ENCODE measurements at places on chromosomes 1 and 21.

GRCh38 chr1:13892671-13893325 is 192.8 kb downstream of the PRDM2 start:
- DNase-seq, result no peak

- DNase-seq, result no peak
These were observed 39.1 kb upstream of the TRAPPC10 start for GRCh38 chr21:43972850-43973633.

DNA sequence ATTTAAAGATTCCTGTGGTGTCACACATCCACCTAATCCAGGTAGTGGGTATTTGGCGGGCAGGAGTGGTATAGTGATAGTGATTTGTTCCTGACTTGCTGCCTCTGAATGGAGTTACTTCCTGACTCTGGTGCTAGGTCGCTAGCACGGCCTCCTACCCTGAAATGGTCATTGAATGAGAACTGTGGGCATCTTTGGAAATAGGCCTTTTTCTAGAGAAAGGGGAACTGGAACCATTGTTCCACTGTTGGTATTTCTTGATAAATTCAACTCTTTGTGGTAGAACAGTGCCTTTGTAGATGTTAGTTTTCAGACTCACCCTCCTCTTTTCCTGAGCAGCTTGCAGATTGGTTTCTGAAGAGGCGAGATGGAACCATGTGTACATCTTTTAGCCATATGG is 1.5 kb downstream of the QSOX1 start:
- no peak for DNase-seq

DNA sequence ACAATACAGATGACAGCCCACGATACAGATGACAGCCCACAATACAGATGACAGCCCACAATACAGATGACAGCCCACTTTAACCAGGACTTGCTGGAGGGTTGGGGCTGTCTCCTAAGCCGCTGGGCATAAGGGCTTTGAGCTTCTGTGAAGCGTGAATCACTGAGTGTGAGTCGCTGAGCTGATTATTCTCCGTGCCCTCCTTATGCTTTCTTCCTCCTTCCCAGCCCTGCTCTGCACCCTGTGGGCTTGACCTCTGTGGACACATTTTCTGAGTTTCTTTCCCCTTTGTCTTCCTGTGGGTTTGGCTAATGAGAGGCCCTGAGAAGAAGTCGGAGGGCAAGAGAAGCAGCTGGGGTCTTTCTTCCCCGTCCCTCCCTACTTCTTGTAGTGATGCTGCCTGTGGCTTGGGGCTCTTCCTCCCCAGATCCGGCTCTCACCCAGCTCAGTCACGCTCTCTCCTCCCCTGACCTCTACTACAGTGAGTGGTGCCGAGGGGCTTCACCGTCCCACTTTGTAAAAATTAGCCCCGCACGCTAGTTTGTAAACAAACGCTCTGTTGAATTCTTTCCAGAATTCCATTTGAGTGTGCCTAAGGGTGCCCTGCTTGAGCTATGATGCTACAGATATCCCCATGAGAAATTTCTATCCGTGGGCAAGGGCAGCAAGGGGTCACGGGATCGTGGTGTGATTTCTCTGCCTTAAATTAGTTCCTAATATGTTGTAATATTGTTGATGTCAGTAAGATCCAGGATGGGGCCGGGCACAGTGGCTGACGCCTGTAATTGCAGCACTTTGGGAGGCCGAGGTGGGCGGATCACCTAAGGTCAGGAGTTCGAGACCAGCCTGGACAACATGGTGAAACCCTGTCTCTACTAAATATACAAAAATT is 46.4 kb upstream of the SOD1 start:
- no peak for DNase-seq

DNA sequence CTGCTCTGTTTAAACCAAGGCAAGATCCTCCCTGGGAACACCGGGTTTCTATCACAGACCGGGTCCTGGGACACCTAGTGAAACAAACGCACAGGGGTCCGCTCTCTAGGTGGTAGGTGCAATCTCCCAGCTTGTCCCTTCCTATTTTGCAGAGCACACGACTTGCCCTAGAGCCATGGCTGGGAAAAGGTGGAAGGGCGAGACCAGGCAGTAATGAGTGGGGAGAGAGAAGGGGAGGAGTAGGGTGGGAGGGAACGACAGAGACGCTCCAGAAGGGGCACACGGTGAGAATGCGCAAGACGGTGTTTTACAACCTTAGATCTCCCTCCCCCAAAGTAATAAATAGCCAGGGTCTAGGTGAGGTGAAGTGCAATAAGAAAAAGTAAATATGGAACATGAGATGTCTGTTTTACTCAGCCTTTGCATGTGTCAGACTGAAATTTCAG is 9.3 kb upstream of the ARHGAP29 start:
- no peak for DNase-seq
